ENCODE measurements at places on chromosomes 6 and 20.

- DNase-seq: no peak
These were observed 7.9 kb upstream of the TAGAP start for GRCh38 chr6:159052720-159053119.

- DNase-seq: no peak
These were observed 609.0 kb downstream of the QKI start for GRCh38 chr6:164023535-164023934.

DNA sequence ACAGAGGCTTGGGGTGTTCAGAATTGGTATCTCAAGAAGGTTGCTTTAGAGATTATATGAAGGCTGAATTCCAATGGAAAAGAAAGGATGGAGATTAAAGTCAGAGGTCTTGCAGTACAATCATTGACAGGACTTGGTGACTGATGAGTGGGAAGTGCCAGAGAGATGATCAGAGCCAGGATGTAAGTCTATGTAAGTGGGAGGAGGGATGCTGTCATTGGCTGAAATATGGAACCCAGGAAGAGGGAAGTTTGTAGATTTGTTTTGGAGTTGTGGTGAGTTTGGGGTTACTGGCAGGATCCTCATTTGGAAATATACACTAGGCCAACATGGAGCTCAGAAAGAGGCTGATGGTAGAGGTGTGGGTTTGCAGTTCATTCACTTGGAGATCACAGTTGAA lies 23.8 kb upstream of the TNFAIP3 start:
- DNase-seq: no peak

DNA sequence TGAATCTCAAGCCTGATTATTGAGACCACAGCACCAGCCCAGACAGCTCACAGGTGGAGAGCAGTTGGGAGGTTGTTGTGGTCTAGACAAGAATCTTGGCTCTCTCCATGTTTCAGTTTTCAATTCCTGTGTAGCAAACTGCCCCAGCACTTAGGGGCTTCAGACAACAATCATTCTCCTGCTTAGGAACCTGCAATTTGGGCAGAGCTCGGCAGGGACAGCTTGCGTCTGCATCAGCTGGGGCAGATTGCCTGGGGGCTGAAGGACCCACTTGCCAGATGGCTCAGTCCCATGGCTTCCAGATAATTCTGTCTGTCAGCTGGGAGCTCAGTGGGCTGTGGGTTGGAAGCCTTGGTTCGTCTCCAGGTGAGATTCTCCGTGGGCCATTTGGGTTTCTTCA lies 6.9 kb downstream of the TGM6 start:
- DNase-seq: no peak

GRCh38 chr20:13331536-13331935 lies 110.5 kb downstream of the ISM1 start:
- peak; percentile 27 for DNase-seq

DNA sequence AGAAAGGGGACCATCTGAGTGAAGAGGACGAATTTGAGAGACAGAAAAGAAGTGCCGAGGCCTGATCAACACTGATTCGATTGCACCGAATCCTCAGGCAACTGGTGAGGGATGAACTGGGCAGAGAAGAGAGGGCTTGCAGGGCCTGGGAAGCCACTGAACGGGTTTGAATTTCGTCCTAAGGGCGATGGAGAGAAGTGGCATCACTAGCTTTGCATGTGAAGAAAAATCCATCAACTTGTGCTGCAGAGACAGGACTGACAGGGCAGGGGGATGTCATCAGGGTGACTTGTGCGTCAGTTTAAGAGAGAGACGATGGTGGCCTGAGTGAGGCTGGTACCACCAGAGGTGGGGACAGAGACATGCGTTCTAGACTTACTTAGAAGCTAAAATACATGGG lies 73.7 kb upstream of the SLC22A23 start:
- DNase-seq: no peak

DNA sequence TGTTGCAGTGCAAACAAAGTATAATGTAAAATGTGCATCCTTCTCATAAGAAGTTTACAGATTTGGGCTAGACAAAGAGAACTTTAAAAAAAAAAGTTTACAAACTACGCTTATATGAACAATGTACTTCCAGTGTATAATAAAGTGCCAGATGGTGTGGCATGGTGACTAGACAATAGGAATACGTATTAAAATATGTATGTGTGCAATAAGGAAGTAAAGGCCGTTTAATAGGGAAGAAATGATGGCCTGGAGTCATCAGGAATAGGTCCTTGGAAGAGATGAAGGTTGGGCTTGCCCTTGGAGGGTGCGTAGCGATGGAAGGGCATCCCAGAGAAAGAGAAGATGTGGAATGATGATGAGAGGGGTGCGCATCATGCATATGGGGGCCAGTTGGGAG lies 108.2 kb downstream of the SOBP start:
- DNase-seq: no peak

GRCh38 chr20:25622450-25623224 lies 1.2 kb downstream of the NANP start:
- peak; percentile 17 for DNase-seq

GRCh38 chr20:33589059-33589458 lies 73.1 kb upstream of the C20orf144 start:
- no peak for DNase-seq

GRCh38 chr6:147001621-147002020 lies 202.6 kb upstream of the STXBP5 start:
- peak; percentile 31 for DNase-seq

DNA sequence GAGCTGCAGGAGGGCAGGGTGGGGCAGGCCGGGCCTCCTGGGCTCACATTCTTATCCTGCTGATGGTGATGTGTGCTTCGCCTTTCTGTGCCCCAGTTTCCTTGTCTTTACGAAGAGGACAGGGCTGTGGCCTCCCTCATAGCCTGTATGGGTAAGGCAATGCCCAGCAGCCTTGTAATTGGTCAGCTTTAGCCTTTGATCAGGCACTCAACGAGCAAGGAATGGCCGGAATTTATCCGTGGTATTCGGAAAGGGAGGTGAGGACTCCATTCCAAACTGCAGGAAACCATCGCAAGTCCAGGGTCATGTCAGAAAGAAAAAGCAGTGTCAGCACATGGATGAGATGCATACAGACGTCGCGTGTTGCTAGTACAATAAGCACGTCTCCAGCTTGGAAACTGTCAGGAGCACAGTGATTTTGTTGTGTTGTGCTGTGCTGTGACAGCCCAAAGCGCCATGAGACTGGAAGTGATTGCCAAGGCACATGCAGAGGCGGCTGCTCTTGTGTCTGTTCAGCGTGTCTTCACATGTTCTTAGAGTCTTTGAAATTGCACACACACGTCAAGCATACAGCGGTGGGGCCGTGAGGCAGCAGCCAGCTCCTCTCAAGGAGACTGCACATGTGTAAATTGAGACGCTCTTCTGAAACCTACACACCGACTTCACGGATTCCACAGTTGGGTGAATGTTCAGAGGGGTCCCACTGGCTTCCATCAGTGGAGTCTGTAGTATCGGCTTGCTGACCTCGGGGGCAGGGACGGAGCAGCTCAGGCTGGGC lies 6.2 kb downstream of the SS18L1 start:
- peak; percentile 50 for DNase-seq

DNA sequence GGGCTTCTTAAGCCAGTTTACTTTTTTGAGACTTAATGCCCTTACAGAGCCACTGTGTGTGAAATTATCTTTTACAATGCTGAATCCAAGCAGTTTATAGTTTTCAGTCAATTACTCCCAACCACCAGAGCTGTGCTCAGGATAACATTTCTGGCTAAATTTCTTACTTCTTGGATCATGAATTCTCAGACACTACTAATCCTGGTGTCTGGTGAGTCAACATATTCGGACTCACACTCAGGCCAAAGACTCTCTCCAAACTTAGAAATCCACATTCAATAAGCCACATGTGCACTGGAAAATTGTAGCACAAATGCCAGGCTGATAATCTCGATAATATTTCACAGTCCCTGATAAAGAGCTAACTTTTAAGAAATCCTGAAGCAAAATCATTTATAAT lies 49.0 kb downstream of the PTPRT start:
- no peak for DNase-seq

GRCh38 chr20:46512943-46513844 lies at the start of gene ZNF334:
TSS of gene ZNF334 (minus strand) at chr20:46513559. CDS start at chr20:46512102, 1,457 bp downstream.
- DNase-seq: peak; percentile 78

DNA sequence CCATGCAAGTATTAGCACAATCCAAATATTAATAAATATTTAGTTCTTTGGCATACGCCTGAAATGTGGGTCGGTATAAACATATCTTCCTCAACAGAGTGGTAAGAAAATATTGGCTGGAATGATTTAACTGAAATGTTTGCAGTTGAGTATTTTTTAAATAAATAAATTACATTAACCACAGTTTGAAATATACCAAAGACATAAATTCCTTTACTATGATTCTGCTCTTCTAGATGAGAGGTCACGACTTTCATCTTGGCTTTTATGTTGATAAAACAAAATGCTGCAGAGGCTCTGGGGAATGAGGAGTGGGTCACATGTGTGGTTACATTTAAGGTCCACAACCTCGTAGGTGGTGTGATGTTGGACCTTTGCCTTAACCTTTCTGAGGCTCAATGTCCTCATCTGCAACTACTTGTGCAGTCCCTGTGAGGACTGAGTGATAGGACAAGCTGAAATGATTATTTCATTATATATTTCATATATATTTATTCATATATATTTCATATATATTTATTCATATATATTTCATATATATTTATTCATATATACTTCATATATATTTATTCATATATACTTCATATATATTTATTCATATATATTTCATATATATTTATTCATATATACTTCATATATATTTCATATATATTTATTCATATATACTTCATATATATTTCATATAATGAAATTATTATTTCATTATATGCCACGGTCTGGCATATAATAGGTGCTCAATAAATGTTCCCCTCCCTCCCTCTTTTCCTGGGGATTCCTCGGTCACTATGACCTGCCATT lies 107.4 kb downstream of the SAMD5 start:
- DNase-seq: no peak

- peak; percentile 55 for DNase-seq
These were observed 73.1 kb downstream of the HIVEP2 start for GRCh38 chr6:142871910-142872331.

- no peak for DNase-seq
These were observed 1.1 kb upstream of the FAM162B start for GRCh38 chr6:116766506-116767176.

DNA sequence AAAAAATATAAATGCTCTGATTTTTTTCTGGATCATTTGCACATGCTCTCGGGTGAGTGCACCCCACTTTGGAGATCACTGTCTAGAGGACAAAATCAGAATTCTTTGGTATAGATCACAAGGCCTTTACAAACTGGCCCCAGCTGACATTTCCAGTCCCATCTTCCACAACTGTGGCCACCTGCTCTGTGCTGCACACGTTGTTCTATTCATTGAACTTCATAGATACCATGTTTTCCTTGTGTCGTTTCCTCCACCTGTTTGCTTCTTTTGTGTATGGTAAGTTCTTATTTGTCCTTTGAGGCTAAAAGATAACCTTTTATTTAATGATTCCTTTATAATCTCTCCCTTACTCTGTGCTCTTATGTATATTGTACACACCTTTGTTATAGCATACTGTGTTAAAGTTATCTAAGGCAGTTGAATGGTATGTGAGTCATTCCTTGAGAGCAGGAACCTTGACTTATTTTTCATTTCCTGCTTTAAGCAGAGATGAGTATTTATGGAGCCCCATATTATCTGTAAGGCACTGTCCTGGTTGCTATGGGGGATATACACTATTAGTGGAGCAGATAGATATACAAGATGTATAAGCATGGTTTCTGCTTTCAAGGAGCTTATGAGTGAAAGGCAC lies 12.0 kb upstream of the SLC17A5 start:
- DNase-seq: no peak

- peak; percentile 66 for DNase-seq
These were observed 621 bp downstream of the NOL7 start for GRCh38 chr6:13615792-13616120.

- DNase-seq: no peak
These were observed 68.7 kb upstream of the SLC4A11 start for GRCh38 chr20:3307725-3308124.

DNA sequence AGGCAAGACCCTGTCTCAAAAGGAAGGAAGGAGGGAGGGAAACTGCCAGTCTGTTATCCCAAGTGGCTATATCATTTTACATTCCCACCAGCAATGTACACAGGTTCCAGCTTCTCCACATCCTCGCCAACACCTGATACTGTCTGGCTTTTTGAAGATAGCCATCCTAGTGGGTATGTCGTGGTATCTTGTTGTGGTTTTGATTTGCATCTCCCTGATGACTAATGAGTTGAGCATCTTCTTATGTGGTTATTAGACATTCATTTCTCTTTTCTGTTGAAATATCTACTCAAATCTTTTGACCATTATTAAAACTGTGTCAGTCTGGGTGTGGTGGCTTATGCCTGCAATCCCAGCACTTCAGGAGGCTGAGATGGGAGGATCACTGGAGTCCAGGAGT lies 47.9 kb upstream of the ARID1B start:
- no peak for DNase-seq

- DNase-seq: peak; percentile 19
These were observed 38.3 kb upstream of the HMGCLL1 start for GRCh38 chr6:55617272-55617671.

DNA sequence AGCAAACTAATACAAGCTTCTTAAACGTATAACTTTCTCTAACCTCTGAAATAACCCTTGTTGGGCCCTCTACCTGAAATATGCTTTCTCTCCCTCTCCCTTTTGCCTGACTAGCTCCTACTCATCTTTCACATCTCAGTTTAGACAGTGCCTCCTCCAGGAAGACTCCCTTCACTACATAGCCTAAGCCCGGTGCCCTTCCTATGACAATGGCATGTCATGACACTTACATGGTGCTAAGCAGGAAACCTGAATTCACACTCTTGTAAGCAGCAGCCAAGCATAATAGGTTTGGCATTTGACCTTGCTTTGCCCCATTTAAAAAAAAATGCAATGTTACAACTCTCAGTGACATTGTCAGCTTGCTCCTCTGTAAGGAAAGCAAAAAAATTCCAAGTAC lies 33.1 kb upstream of the FBXL4 start:
- DNase-seq: no peak

DNA sequence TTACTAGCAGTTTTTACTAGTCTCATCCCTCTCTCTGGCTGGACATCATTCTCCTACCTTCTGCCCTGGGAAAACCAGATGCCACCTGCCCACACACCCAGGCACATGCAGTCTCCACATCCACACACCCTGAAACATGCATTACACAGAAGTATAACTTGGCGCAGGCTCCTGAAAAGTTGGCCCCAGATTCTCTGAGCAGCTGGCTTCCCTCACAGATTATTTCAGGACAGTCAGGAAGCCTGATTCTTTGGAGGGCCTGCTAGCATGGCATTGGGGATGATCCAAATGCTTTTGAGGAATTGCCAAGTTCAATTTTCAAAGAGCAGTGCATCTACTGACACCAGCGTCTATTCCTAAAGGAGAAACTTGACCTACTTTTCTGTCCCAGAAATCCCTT lies 27.8 kb upstream of the KIF16B start:
- no peak for DNase-seq

DNA sequence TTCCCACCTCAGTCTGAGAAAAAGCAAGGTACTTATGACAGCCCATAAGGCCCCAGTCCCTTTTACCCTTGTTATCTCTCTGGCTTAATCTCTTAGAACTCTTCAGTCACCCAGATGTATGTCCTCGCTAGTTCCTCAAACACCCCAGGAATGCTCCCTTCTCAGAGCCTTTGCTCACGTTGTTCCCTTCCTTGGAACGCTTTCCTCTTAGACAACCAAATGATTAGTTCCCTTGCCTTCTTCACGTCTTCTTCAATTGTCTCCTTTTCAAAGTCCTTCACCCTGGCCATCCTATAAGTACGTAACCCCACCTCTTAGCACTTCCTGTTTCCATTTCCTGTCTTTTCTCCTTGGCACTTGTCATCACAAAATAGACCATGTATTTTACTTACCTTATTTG lies 1.1 kb upstream of the APOBEC2 start:
- no peak for DNase-seq

All from GM03348 (cell line).